Right renal cortex interstitium (tissue), 3 donors: ENCODE measurements at places on chromosomes 13 and 19. TPM values are rescaled to one million over a fixed set of nuclear protein-coding genes. Genes with fewer than 3 reads are reported as not detected.

DNA sequence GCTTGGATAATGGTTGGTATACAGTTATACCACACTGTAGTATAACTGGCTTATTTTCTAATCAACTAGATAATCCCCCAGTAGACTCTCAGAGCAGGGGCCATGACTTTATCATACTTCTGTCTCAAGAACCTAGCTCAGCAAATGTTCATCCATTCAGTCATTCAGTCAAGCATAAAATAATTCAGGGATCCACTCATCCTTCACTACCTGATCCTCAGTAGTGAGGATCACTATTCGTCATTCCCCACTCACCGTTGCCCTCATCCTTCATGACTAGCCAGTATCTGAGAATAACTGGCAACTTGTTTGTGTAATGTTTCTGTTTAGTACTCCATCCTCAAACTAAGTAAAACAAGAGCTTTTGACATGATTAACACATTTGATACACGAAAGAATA lies 77.6 kb downstream of the TSC22D1 start:
- no peak for DNase-seq

DNA sequence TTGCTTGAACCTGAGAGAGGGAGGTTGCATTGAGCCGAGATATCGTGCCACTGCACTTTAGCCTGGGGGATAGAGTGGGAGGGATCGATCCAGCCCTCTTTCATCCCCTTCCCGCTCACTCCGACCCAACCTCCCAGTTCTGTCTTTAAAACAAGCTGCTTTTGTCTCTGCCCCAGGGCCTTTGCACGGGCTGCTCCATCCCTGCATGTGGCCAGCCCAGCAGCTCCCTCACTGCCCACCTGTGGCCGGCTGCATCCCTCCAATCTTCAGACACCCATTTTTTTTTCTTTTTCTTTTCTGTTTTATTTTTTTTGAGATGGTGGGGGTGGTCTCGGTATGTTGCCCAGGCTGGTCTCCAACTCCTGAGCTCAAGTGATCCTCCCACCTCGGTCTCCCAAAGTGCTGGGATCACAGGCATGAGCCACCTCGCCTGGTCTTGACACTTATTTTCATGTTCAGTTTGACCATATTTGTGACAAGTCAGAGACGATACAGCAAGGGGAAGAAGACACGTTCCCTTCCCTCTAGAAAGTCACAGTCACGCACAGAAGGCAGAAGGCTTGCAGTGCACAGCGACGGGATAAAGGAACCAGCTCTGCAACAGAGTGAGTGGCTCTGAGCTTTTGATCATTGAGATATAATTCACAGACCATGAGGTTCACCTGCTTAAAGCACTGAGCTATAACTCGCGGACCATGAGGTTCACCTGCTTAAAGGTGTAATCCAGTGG lies 31.8 kb downstream of the EFNA2 start:
- DNase-seq = no peak

STK24 gene
- polyA plus RNA-seq = 114 TPM

CLDND2 gene
- 1.4 TPM for polyA plus RNA-seq

GRCh38 chr13:30804474-30804873 lies 69.1 kb downstream of the ALOX5AP start:
- no peak for DNase-seq

LILRB2 gene
- polyA plus RNA-seq = 0.85 TPM

GRCh38 chr19:18060472-18060871 lies 26.3 kb downstream of the IL12RB1 start:
- no peak for DNase-seq
